HTR-8/SVneo (cell line): ENCODE measurements at places on chromosomes 11 and 22.

GRCh38 chr11:64663656-64664055 is 59.3 kb downstream of the NRXN2 start:
- DNase-seq: no peak

GRCh38 chr11:73019449-73019848 is 122.7 kb downstream of the FCHSD2 start:
- DNase-seq: no peak

DNA sequence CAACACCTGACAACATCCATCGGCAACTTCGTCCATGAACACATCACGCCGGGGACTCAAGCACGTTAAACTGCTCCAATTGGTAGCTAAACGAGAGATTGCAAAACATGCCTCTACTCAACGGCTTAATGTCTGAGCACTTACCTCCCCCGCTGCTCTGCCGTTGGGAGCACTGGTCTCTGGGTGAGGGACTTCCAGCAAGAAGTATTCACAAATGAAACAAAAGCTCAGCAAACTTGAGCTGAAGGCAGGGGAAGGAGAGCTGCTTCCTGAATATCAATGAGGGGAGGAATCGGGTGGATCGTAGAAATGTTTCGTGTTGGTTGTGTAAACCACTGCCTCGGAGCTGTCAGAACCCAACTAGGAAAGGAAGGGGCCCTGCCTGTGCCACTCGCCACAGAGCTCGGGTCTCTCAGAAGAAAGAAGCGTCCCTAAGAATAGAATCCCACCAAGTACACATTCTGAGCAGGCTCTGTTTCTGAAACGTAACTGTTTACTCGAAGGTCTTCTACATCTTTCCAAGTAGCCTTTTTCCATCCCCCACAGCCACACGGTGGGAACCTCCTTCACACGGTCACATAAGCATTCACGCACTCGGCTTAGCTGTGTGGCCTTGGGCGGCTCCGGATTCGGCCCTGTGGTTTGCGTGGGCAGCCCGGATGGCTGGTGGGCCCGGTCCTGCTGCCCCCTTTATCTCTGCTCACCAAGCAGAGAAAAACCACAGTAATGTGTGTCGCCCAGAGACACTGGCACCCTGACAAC is at the start of gene MLC1:
Gene MLC1 (minus strand): TSS at position 216 of the 762 bp plus-strand sequence. CDS start 524 bp downstream, outside the sequence.
- no peak for DNase-seq

- DNase-seq: no peak
Measured at GRCh38 chr11:45930031-45930794, 7.8 kb downstream of the LARGE2 start.

DNA sequence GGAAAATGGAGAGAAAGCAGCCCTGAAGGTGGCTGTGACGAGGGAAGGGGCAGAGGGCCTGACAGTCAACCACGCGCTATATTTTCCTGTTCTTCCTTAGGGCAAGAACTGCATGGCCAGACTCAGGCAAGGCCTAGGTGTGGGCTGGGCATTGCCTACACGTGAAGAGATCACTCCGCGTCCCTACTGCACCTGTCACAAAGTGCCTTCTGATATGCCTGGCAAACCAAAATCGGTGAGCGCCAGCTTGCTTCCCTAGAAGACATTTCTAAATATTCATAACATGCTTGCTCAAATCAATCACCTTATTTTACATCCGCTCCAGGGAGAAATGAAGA is 6.3 kb downstream of the TMEM121B start:
- no peak for DNase-seq
